NCI-H1930 (cell line): ENCODE measurements at places on chromosomes 7 and 10.

DNA sequence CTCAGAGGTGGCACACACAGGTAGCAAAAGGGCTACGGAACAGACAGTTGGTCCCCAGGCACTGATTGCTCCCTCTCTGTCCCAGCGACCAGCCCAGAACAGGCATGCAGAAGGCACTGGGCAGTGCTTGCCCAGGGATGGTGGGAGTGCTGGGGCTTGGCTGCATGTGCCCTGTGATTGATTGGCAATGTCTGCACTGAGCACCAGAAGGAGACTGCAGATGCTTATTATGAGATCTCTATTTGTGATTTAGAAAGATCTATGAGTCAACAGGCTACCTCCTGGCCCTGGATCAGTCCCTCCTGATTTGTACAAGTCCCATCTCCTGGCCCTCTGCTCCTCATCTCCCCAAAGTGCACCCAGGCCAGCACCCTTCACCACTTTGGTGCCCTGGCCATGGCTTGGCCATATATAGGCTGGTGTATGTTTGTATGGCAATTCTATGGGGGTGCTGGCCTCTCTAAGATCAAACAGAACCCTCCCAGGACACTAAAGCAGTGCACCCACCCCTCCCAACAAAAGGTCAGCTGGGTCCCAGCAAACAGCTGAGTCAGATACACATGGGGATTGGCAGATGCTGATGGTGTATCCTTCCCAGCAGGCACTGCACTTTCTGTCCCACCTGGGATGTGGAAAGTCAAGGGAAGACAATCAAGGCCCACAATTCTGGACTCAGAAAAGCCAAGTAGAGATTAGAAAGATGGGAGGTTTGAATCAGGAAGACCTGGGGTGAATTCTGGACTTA, 30.9 kb downstream of the CAMK2B start:
- no peak for DNase-seq

GRCh38 chr10:17586821-17587234, 30.3 kb downstream of the HACD1 start:
- no peak for DNase-seq

- DNase-seq = no peak
These were observed 11.1 kb upstream of the INA start for GRCh38 chr10:103265717-103266329.

GRCh38 chr10:1609648-1609970, 127.7 kb downstream of the ADARB2 start:
- DNase-seq = no peak

- no peak for DNase-seq
These were observed 123.0 kb upstream of the JCAD start for GRCh38 chr10:30182191-30183054.

DNA sequence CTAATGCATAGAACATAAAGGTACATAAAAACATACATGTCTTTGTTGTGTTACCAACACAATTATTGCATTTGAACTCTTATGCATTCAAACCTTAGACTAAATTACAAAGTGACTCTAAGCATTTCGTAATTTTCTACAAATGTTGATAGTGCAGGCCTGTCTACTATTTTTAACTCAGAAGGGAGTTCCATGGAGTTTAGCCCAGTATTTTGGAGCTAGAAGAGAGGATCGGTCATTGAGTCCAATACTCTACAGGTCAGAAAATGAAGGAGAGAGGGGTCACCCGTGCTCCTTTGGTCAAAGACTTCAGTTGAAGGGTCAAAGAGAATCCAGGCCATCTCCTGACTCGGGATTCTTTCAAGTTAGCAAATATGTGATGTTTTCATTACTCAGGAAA, 55.3 kb upstream of the SRRM3 start:
- DNase-seq = no peak
